ENCODE measurements at places on chromosomes 6 and 20.

DNA sequence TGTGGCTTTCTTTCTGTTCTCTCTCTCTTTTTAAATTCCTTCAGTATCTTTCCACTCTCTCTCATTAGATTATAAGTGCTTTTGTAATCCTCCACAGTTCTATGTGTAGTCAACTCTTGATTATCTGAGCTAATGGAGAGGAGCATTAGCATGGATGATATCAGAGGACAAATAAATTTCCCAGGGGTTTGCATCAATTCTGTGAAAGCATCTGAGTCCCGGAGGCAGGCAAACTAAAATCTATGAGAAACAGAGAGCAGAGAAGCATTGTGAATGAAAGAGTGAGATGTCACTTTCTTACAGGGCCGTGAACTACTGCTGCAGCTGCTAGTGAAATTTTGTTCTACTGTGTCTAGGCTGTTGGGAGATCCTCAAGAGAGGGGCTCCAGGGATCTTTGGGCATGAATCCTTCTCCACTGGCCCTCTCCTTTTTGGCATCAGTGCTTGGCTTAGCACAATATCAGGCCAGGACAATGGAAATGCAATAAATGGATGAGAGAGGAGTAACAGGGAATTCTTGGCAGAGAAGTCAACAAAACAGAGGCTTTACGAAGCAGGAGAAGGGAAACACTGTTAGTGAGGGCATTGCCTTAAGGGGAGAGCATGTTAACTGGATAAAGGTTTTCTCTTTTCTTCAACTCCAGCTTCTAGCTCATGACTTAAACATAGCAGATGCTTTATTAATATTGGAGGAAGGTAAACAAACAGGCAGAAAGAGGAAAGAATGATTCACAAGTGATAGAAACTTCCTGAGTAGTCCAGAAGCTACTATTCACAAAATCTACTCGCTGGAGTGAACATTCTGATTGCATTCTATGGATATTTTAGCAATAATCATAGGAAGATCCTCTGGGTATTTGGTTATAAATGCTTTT lies 847.0 kb upstream of the MAP3K7 start:
- no peak for DNase-seq

DNA sequence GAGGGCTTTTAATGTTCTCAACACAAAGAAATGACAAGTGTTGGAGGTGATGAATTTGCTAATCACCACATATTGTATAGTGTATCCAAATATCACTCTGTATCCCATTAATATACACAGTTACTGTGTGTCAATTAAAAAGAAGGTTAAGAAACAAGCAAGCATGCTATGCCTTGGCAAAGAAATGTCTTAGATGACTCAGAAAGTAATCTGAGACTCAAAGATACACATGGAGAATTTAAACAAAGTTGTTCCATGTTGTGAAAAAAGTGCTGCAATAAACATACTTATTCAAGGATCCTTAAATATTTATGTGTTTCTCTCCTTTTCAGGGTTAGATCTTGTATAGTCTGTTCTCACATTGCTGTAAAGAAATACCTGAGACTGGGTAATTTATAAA lies 300.9 kb downstream of the DHX35 start:
- no peak for DNase-seq

GRCh38 chr20:47921408-47921807 lies 136.1 kb upstream of the SULF2 start:
- no peak for DNase-seq

DNA sequence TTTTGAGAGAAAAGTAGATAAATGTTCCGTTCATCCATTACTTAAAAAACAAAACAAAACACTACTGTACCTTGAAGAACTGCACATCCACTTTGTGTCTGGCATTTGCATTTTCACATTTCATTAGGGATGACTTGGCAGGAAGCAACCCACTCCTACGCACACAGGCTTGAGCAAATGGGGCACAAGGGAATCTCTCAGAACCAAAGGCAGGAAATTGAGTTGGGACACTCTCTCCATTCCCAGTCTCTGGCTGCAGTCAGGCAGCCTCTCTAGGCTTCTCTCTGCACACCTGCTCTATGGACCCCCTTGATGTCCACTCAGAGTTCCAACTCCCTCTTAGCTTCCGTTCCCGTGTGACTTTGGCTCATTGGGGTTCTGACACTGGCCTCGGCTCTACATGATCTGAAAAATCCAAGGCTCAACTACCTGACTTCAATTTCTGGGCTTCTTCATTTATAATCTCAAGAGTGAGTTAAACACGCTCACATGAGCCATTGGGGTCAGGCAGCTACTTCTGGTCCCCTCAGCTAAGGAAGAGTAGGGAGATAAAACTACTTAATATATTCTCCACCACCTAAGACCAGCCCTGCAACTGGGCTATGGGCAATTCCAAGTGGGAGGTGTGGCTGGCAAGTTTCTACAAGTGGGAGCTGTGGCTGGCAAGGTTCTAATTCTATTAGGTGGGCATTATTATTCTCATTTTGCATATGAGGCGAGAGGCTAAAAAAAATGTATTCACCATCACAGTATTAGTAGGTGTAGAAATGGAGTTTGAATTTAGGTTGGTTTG lies 251.9 kb downstream of the SOD2 start:
- no peak for DNase-seq

DNA sequence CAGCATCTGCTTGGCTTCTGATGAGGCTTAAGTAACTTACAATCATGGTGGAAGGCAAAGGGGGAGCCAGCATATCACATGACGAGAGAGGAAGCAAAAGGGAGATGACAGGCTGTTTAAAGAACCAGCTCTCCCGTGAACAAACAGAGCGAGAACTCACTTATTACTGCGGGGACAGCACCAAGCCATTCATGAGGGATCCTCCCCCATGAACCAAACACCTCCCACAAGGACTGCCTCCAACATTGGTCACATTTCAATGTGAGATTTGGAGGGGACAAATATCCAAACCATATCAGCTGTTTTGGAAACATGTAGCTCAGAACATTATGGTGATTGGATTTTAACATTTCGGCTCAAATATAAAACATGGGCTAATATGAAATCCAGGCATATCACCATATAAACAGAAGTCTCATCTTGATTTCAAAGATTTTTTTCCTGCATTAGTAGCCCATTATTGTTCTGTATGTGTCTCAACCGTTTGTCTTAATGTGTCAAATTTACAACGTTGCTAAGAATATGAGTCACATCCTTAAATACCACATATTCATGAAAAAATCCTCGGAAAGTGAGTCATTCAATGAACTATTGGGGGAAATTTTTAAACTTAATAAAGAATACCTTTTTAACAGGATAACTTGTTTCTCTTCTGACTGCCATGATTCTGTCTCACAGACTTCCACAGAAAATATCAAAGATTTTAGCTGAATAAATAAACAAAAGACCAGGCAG lies 894.3 kb downstream of the TFAP2A start:
- DNase-seq, result no peak

DNA sequence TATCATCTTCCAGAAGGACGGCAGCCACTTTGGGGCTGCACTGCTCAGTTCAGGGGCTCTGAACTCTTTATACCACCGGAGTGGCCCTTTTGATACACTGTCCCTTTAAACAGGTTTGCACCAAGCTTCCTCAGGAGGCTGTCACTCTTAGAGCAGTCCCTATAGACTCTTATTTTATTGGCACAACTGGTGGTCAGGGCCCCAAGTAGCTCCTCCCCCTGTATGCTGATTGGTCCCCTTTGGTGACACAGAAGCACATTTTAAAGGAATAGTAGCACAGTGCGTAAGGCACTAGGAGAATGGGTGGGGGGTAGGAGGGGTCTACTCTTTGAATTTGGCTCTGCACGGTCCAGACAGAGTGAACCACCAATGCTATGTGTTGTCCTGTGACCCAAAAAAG lies 122.6 kb upstream of the MLN start:
- no peak for DNase-seq
